ENCODE measurements at places on chromosomes 11 and 22. TPM values are rescaled to one million over a fixed set of nuclear protein-coding genes. Genes with fewer than 3 reads are reported as not detected.

DNA sequence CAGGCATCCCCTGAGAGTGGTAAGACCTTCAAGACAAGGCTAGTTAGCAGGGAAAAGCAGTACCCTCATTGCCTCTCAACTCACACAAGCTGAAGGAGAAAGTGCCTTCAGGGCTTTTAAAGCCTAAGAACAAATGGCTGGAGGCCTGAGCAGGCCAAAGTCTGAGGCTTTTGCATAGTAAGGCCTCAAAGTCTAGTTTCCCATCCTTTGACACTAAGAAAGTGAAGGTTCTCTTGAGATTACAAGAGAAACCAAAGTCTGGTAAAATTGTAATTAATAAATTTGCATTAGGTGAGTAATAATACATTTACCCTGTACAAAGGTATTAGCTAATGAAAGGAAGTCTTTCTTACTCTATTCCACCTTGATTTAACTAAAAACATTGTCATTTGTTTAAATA, 47.0 kb upstream of the CCDC89 start:
- no peak for DNase-seq

DNA sequence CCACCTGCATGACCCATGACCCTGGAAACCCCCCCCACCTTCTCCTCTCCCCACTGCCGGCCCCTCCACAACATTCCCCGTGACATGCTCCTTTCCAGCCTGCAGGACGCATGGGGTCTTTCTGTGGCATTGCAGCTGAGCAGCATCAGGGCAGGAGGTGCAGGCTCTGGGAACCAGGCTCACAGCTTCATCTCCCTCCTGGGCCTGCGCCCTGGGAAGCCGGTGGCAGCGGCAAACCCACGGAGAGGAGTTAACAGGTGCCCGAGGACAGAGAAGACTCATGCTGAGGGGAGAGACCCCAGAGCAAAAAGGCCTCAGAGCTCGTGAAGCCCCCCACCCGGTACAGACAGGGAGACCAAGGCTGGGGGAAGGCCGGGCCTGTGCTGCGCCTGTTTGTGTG, 32.2 kb downstream of the CDKN1C start:
- DNase-seq, result no peak

DNA sequence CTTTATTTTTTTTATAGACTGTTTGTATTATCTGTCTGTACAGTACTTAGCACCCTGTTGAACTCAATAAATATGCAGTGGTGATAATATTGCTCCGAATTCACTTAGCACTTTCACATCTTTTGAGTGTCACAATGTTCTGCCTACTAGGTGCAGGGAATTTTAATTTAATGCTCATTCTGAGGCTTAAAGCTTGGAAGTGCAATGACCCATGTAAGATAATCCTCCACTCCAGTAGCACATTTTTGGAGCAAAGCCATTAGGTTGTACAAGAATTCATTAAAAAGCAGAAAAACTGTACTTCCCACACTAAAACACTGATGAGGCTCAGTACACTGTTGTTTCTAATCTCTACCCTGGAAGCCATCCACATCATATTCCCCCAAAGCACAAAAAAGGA, 255.3 kb upstream of the MTNR1B start:
- no peak for DNase-seq

Gene RASL10A
- not detected for total RNA-seq

Gene SFI1
- 5.0 TPM for total RNA-seq

Gene TENM4
- total RNA-seq, result 5.5 TPM
